ENCODE measurements at places on chromosomes 5 and 9.
A peak's percentile ranks its signal among the peaks of the same experiment; 100 is the strongest.

DNA sequence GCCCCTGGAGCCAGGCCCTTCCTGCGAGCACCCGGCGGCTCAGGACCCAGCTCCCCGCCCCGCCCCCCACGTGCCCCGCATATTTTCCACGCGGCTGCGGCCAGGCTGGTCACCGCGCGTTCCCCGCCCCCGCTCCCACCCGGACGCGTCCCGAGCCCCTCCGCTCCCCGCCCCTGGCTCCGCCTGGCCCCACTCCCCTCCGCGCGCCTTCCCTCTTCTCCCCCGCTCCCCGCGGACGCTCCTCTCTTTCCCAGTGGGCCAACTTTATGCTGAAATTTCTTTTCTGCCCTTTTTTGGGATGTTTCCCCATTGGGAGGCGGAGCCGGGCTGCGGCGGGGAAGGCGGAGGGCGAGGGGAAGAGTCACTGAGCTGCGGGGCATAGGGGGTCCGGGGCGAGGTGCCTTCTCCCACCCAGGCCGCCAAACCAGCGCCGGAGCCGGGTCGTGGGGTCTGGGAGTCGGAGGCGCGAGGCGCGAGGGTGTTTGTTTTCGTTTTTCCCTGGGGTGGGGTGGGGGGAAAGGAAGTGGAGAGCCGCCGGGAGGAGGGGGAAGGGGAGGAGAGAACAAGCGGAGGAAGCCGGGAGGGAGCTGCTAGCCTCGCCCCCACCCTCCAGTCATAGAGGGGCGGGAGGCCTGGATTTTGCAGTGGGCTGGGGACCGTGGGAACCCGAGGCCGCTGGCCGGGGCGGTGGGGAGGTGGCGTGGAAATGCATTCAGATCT lies 1.0 kb upstream of the TPM2 start:
- peak; percentile 51 for DNase-seq

DNA sequence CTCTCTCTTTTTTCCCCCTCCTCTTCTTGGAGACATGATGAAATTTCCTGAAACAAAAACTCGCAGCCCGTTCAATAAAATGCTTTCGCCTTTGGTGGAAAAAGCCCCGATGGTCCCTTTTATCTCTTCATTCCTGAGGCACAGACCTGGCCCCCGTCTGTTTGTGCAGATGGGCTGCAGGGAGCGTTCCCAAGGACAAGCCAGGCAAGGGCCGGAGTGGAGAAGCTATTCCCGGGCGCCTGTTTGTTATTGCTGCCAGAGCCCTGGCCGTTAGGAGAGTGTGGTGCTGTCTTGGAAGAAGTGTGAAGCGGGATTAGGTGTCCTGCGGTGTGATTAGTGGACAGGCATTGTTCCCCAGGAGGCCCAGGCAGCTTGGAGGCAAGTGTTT lies 71.9 kb downstream of the SMIM23 start:
- DNase-seq, result no peak

- peak; percentile 38 for DNase-seq
Observed at GRCh38 chr5:123119334-123119986, 30.4 kb downstream of the PRDM6 start.

GRCh38 chr9:108609227-108609896 lies 246.4 kb downstream of the ACTL7B start:
- DNase-seq, result no peak

- no peak for DNase-seq
Observed at GRCh38 chr9:97938081-97938644, at the start of gene HEMGN. Gene HEMGN, minus strand, starts transcription at chr9:97938172. Its CDS starts 36 bp downstream, at chr9:97938136.

- DNase-seq, result no peak
Observed at GRCh38 chr9:6689893-6690674, 44.6 kb upstream of the GLDC start.

DNA sequence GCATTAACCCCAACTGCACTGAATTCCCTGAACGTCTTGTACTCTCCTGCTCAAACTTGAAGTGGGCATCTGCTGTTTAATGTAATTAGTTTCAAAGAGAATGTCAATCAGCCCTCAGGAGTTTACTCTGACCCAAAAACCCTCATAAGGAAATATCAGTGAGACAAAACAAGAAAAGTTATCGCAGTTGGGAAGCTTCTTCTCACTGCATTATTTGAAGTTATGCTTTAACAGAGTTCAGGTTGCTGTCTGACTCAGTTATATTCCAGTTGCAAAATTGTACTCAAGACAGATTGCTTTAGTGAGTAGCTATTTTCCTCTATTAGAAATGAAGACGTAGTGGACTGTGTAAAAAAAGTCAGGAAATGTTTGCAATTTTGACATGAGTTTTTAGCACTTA lies 52.1 kb downstream of the PPIC start:
- DNase-seq, result no peak

- no peak for DNase-seq
Observed at GRCh38 chr5:103785569-103785968, 223.0 kb upstream of the NUDT12 start.

GRCh38 chr5:14429101-14430050 lies 152.2 kb upstream of the OTULINL start:
- DNase-seq, result no peak

DNA sequence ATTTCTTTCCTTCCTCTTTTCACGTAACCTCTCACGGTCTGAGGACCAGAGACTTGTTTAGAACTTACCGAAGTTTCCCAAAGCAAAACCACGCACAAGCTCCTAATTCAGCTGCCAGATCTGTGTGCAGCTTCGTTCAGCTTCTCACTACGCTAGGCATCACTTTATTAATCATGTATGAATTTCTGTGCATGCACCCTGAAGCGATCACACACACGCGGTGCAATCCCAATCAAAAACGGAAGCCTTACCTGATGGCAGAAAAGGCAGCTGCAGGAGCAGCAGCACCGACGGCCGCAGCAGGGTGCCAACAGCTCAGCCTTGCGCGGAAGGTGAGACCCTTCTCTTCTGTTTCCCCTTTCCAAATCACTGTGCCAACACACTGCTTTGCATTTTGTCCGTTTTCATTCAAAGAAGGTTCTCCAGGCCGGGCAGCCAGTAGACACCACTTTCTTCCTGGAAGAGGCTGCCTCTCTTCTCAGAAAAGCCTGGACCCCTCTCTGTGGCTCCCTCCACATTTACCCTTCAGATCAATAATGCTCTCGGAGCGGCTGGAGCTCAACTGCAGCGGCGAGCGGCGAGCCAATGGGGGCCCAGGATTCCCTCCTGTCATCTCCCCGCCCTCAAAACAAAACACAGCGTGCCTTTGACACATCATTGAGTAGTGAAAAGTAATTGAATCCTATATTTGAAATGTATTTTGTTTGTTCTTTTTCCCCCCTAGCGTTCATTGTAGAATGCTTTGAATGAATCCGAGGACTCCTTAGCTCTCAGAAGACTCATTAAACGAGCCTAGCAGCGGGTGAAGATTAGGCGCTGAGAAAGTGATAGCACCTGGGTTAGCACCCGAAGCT lies at the start of gene CDH12:
Gene CDH12, minus strand, starts transcription at position 538 of the 854 bp plus-strand sequence.
- peak; percentile 71 for DNase-seq

- DNase-seq, result no peak
Observed at GRCh38 chr5:59130431-59130830, 547.6 kb downstream of the RAB3C start.

DNA sequence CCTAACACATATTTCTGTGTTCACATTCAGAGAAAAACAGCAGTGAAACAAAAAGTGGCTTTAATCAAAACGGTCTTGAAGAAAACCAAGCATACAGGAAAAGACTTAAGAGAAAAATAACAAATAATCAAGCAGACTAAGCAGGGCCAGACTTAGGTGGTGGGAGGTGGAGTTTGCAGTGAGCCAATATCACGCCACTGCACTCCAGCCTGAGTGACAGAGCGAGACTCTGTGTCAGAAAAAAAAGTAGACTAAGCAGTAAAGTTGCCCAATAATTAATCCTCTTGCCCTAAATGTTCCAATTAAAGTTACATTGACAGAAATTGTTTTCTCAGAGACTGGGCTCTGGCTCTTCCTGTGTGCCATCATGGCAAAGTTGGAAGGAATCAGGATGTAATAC lies 26.6 kb upstream of the GLDC start:
- DNase-seq, result no peak

GRCh38 chr5:59587489-59588337 lies 305.8 kb downstream of the PDE4D start:
- peak; percentile 30 for DNase-seq

GRCh38 chr9:97390791-97391406 lies 21.0 kb upstream of the TDRD7 start:
- no peak for DNase-seq

DNA sequence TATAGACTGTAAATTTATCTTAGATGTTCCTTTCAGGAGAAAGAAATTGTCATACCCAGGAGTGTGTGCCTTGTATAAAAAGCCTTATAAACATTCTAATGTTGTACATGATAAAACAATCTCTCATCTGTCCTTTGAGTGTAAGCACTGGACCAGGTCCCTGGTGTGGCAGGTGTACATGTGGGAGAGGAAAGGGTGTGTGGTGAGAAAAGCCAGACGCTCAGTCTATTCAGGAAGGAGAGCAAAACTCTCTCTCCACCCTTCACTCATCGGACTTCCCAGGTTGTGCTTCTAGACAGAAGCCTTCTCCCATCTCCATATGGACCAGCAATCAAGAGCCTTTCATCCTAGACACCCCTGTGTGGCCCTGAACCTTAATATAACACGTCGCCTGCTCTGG lies 154.2 kb downstream of the ESM1 start:
- DNase-seq, result no peak

DNA sequence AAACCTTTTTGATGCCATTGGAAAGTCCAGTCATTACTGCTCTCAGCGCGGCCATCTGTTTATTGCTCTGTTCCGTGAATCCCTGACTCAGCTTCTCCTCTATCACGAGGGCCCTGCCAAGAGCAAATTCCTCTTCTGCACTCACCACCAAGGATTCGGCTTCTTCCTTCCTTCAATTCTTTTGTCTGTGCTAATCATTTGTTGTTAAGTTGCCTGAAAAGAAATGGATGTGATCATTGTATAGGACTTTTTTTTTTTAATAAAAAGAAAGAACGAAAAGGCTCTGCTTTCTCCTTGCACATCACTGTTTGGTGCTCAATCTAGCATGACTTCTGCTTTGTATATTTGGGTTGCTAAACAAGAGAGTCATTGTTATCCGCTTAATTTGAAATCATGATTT lies 128.7 kb upstream of the PIK3R1 start:
- DNase-seq, result no peak

DNA sequence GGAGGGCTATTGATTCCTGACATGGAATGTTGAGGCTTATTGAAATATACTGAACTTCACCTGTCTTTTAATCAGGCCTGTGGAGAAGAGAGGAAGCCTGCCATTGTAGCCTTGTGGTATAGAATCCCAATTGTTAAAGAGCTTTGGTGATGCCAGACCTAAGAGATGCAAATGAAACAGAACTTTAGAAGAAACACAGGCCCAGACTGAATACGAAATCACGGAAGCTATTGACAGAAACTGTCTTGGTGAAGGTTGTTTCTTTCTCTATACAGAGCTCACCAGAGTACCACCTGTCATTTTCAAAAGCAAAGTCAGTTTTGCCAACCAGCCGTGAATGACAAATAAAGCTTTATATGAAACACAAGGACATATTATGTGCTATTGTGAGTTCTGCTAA lies 660.3 kb downstream of the ISL1 start:
- no peak for DNase-seq

DNA sequence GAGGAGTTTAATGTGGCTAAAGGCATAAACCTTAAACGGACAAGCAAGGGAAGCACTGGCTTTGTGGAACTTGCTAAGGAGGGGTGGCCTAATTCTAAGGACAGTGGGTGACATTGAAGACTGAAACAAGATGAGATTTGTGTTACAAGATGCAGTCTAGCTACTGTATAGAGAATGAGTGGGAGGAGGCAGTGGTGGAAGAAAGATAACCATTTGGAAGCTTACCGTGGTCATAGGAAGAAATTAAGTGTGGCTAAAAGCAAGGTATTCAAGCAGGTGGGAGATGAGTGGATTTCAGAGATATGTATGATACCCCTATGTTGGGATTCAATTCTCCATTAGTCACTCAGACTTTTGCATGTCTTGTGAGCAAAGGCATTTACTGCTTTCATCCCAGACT lies 4.6 kb downstream of the PAM start:
- DNase-seq, result no peak

DNA sequence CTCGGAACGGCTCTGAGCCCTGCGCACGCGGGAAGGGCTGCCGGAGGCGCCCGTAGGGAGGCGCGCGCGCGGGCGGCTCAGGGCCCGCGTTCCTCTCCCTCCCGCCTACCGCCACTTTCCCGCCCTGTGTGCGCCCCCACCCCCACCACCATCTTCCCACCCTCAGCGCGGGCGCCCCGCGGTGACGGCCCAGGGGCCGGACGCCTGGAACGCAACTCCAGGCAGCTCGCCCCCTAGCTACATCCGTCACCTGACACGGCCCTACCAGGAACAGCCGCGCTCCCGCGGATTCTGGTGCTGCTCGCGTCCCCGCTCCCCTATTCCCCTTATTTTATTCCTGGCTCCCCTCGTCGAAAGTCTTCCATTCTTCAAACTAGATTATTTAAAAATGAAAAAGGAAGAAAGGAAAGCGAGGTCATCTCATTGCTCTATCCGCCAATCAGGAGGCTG lies at the start of gene CDKN2B-AS1:
Gene CDKN2B-AS1, plus strand, starts transcription at position 236 of the 450 bp plus-strand sequence.
- peak; percentile 78 for DNase-seq

- no peak for DNase-seq
Observed at GRCh38 chr9:122527193-122527592, at the start of gene OR1N1. Gene OR1N1, minus strand, starts transcription at chr9:122527293. Its CDS starts 0 bp downstream, at chr9:122527293.

GRCh38 chr5:11037941-11038340 lies 276.9 kb upstream of the DAP start:
- no peak for DNase-seq

- peak; percentile 35 for DNase-seq
Observed at GRCh38 chr5:179819296-179820126, 1.2 kb upstream of the SQSTM1 start.

GRCh38 chr5:94771742-94772141 lies 153.3 kb downstream of the SLF1 start:
- DNase-seq, result no peak

- no peak for DNase-seq
Observed at GRCh38 chr9:133684936-133685361, 48.8 kb downstream of the DBH start.

- DNase-seq, result no peak
Observed at GRCh38 chr9:108436448-108436847, 419.3 kb downstream of the ACTL7B start.

DNA sequence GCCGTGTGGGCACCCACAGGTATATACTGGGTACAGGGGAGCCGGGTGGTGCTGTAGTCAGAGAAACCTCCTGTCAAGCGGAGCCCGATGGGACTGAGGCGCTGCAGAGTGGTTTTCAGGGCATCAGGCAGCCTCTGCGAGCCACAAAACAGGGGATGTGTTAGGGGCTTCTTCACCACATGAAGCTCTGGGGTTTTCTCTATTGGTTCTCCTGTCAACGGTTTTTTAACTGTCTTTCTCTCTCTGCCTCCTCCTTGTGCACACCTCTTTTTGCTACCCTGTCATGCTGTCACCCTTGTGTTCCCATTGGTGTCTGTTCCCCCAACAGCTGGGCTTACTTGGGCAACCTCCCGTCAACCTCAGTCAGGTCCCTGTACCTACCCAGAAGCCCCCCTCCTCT lies 19.9 kb downstream of the RALGPS1 start:
- no peak for DNase-seq

DNA sequence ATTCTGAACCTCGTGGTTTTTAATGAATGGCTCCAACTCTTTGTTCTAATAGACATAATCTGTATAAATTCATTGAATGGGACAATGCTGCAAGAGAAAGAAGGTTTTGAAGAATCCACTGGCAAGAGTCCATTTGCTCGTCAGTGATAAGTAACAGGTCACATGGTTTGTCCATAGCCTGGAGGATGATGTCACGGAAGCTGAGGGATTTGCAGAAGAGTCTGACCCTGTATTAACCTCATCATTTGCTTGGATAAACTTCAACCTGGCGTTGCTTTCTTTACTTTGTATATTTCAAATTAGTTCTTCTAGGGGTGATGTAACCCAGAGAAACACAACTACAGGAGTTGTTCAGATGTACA lies 197.4 kb downstream of the GAS1 start:
- no peak for DNase-seq
